ENCODE measurements at places on chromosomes 3 and 15.

DNA sequence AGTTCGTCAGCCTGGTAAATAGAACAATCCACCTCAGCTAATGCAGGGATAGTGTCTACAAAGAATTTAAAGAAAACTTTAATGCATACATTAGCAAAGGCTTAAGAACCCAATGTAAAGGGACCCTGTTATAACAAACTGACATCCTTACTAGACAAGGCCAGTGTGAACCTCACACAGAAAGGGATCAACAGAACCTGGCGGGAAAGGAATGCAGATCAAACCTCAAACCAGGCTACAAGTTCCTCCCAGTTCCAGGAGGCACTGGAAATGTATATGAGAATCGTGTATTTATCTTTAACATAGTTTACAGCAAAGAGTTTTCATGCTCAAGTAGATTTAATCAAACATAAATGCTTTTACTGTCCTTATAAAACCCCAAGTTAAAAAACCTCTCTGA, 37.6 kb upstream of the ATP11B start:
- no peak for DNase-seq

- DNase-seq = no peak
These were observed 280.8 kb upstream of the UBE2E2 start for GRCh38 chr3:22922317-22922716.

DNA sequence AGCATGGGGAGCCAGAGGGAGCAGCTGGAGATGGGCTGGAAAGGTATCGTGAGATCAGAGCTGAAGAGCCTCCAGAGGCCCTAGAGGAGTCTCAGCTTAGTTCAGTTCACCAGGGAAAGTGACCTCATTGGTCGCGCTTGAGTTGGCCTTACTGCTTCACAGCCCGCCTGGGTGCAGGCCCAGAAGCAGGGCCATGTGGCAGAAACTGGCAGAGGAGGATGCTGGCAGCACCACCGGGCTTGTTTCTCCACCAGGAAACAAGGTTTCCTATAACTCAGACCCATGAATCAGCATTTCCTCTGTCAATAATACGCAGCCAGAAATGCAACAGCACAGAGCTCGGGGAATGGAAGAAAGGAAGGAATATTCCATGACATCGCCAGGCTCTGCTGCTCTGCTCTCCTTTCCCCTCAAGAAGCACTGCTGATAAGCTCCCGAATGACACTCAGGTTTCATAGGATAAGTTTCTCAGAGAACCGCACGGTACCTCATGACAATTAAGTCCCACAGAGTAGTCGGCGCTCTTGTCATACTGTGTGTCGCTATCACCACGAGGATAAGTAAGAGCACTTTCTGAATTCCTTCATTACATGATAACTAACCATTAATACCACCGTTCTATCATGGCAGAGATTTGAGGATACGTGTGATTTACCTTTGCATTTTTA, 147.1 kb upstream of the LPP start:
- peak; percentile 32 for DNase-seq

GRCh38 chr3:79973482-79973881, 205.7 kb upstream of the ROBO1 start:
- DNase-seq = no peak

DNA sequence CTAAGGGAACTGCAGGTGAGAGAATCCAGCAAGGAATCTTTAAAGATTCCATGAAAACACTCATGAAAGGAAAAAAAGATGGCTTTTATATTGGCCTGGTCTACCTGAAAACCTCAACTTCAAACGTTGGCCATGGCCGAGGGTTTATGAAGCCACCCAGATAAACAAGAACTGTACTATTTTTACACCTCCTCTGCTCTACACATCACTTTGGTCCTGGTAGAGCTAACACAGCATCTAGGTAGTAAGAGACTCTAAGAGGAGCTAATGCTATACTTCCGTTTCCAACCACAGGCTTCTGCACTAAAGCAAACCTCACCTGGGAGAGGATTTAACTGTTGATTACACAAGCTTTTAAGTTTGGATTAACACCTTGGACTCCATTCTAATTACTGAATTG, 466.2 kb downstream of the FGF12 start:
- DNase-seq = no peak

DNA sequence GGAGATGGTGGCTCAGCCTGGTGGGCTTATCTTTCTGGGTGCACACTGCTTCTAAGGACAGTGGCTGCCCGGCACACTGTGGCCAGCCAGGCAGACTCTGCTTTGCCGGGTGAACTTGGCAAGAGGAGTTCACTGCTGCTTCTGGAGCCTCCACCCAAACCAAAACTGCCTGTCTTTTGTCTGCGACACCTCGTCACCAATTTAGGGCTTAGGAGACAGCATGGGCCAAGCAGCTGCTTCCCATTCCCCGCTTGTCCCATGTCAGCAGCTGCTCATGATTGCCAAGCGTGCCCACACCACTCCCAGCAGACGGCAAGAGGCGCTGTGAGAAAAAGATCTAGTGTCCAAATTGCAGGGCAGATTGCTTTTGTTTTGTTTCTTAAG, 57.3 kb downstream of the LSM3 start:
- DNase-seq = peak; percentile 59

DNA sequence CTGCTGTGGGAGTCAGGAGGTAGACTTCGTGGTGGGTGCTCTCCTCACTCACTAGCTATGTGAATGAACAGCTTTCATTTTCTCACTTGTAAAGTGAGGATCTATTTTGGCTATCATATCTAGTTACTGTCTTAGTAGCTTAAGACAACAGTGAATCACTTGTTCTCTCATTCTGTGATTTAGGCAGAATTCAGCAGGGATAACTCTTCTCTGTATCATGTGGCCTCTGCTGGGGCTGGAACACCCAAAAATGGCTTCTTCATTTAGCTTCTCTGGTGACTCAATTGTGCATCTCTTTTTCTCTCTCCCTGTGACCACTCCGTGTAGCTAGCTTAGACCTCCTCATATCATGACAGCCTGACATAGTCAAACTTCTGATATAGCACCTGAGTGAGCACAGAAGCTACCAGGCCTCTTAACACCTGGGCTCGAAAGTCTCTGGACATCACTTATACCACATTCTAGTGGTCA, 68.4 kb downstream of the BFSP2 start:
- DNase-seq = no peak

DNA sequence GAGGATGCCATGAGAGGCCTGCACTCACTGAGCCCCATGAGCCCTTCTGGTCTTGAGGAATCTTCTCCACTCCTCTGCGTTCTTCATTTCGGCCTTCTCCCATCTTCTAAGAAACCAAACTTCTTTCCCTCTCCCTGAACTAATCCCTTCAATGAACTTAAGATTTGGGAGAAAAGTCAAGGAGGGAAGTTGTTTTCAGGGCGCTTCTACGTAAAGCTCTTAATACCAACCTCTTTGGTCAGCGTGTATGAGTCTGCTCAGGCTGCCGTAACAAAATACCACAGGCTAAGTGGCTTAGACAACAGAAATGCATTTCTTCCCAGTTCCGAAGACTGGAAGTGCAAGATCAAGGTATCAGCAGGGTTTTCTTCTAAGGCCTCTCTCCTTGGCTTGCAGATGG, 13.8 kb upstream of the PSMD6 start:
- DNase-seq = no peak

DNA sequence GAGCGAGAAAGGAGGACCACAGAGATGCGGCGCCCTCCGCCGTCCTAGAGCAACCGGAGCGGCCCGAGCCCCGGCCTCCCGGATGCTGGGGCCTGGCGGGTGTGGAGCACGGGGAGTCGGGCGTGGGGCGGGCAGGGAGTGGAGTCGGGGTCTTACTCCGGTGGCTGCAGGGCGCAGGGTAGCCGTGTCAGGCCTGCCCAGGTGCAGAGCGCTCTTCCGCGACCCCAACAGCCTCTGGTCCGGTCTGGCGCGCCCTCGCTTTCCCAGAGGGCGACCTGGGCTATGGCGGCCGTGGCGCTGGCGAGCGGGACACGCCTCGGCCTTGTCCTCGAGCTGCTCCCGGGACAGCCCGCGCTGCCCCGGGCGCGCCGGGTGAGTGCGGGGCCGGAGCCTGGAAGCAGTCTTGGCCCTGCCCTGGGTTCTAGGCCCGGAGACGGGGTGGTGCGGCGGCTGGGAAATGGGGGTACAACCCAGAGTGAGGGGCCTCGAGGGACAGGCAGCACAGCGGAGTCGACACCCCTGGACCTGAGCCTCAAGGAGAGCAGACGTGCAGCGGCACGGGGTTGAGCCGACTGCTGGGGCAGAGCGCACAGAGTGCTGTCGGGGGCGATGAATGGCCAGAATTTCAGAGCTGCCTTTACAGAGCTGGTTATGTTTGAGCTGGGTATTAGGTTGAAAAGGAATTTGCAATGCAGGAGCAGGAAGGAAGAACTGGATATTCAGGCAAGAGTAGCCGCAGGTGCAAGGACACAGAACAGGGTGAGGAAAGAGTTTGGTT, at the start of gene ZNF662:
TSS of gene ZNF662 (plus strand) at position 73 of the 778 bp plus-strand sequence. CDS start 1,973 bp downstream, outside the sequence.
- peak; percentile 77 for DNase-seq

- no peak for DNase-seq
These were observed 67.7 kb upstream of the CDV3 start for GRCh38 chr3:133505813-133506212.

DNA sequence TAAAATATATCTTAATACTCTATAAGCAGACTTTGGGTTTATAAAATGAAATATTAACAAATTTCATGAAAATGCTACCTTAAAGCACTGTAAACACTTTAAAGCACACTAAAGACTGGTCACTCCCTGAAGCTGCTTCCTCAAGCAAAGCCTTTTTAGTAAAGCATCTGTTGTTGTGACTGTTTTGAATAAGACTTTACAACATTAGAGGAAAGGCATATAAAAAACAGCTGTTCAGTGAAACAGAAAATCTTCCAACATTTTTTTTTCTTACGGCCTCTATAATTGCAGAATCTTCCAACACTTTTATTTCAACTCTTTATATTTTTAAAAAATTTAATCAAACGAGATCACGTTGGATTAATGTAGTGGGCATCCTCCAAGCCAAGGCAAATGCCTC, 48.1 kb downstream of the GRK7 start:
- DNase-seq = no peak

DNA sequence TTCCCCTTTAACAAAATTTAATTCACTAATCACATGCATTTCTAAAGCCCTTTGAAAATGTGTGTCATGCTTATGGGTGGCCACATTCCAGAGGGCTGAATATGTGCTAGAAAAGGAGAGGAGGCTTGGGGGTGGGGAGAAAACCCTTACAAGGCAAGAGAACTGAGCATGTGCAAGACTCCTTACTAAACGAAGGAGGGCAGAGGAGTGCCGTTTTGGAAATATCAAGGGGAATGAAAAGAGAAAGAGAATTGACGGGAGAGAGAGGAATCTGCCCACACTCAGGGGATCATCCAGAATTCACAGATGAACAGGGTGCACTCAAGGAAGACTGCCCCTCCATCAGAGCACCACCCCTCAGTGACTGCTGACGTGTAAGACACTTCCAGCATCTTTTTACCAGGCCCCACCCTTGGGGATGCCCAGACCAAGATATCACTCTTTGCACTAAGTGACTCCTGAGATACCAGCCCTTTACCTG, 37.9 kb upstream of the TSC22D2 start:
- peak; percentile 54 for DNase-seq

DNA sequence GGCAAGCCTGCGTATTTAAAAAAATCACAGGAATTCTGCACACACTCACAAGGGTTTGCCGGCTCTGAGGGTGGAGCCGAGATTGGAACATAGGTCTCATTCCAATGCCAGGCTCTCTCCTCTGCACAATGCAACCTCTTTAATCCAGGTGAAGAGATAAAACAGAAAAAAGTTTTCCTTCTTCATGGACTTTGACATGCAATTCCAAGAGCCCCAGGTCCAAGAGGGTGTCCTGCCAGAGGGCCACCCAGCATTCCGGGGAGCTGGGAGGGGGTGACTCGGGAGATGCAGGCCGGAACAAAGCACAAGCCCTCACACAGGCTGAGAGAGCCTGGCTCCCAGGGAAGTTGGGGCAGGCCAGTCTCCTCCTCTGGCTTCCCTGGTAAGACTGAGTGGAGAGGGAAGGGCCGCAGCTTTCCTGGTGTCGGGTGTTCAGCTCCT, 6.7 kb upstream of the SLC12A8 start:
- no peak for DNase-seq

GRCh38 chr15:98671060-98672008, 23.0 kb downstream of the IGF1R start:
- DNase-seq = no peak

DNA sequence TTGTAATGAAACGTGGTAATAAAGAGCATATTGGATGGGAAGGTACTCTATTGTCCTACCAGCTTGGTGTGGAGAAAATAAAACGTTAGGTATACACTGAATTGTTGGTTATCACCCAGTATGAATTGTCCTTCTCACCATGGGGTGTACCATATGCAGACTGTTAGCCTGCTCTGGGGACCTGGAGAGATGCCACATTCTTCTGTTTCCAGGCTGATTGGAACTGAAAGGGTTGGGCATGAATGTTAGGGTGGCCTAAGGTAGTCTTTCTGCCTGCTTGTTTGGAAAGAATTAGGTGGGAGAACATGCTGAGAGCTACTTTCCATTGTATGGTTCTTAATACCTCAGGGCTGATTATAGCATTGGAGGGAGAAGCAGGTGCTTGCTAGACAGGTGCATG, 340.6 kb downstream of the PTPRG start:
- DNase-seq = no peak

DNA sequence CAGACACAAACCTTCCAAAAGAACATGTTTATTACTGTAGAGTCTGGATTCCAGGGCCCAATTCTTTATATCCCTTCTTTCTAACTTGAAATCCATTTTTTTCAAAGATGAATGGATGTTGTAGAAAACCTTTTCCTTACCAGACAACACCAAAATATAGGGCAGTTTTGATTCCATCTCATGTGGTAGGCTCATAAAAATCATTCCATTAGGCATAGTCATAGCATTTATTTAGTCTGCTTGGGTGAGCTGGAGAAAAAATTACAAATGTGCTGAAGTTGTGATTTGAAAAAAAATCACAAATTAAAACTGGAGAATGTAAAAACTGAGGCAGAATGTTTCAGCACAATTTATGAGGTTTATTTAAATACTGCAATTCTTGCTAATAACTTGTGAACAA, 199.3 kb upstream of the TBC1D5 start:
- no peak for DNase-seq

DNA sequence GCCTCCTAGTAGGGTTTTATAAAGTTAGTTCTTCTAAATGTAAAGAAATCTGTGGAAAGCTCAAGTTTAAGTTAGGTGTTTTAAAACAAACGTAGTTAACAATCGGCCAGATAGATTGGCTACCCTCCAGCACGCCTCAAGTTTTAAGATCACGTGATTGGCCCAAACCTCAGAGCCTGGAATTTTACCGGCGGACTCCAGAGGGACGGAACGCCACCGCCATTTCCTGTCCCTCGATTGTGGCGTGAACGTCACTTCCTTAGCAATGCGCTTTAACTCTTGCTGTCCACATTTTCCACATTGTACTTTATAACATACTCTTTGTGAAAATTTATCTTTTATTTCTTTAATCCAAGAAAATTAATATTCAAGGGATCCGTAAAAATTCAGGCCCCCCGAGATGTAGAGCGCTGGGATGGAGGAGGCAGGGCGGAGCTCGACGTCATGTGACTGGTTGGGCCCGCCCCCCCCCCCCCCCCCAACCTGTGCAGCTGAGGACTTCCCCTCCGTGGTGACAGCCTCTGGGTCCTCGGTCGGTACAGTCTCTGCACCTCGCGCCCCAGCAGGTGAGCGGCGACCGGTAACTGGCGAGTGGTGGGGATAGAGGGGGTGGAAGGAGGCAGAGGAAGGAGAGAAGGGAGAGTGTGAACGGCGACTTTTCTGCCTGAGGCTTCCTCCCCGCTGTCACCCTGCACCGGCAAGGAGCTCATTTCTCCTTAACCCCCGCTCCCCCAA, at the start of gene ATP6V1A:
TSS of gene ATP6V1A (plus strand) at position 488 of the 735 bp plus-strand sequence. CDS start 31,719 bp downstream, outside the sequence.
- DNase-seq = peak; percentile 94
